ENCODE measurements at places on chromosomes 6 and 20. TPM values are rescaled to one million over a fixed set of nuclear protein-coding genes. Genes with fewer than 3 reads are reported as not detected.

DNA sequence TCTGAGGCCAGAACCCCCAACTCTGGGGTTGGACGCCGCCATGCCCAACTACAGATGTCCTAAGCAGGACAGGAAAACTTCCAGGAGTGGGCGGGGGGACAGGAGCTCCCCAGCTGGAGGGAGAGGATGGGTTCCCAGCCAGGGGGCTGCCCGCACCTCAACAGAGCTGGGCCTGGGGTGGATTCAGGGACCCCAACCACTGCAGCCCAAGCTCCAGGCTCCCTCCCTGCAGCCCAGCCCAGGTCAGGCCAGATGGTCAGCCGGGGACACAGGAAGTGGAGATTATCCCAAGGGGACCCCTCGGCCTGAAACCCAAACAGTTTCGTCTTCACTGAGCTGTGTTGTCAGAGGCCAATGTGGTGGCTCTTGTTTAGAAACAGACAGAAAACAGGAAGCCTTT is 9.4 kb downstream of the LAMA5 start:
- H3K36me3 ChIP-seq: no peaks in the 10 kb centered on the region
- no peak for DNase-seq
- H3K27me3 ChIP-seq: no peaks in the 10 kb centered on the region
- H3K4me1 ChIP-seq: peaks cover 33% of the 10 kb centered on the region
- H3K4me3 ChIP-seq: no peak overlapping the region

TFAP2C gene
- 12.3 TPM for total RNA-seq

SCRT2 gene
- not detected for total RNA-seq

VSTM2L gene
- 9.2 TPM for total RNA-seq

SYNDIG1 gene
- 2.6 TPM for total RNA-seq

GRCh38 chr6:54193560-54193959 is 82.3 kb downstream of the MLIP start:
- no peak overlapping the region for H3K4me3 ChIP-seq
- no peak overlapping the region for H3K27ac ChIP-seq
- no peak for DNase-seq
- 0 out of 2 replicates have a peak, but pooled peaks cover 3% of the 10 kb centered on the region for H3K4me1 ChIP-seq
- no peaks in the 10 kb centered on the region for H3K27me3 ChIP-seq
- H3K36me3 ChIP-seq: no peaks in the 10 kb centered on the region

DNA sequence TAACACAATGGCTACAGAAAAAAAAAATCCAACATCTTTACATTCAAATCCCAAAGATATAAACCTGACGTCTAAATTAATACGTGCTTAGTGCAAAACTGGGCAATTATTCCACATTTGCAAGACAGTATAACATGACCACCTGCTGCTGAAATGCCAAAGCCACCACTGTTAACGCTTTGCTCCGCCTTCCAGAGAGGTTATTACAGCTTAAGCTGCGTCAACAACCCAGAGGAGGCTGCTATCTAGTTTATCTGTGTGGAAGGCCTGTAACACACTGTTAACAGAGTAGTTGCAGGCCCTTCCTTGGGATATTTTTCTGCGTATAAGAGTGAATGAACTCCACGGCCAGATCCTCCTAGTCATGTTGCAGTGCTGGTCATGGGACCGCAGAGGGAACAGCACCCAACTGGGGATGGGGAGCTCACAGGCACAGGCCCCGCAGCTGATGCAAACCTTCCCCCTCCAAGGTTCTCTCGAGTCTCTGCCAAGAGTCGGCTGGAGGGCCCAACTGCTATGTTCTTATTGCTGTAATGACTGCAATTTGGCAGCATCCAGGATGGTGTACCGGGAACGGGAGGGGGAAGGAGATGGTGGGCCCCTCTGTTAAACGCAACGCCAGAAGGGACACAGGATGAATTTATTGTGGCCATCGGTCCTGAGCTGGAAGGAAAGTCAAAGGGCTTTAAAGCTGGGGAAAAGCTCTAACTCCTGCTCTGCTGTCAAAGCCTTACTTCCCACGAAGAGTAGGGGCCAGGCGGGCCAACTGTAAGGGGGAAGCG is 993 bp upstream of the NCOA7 start:
- H3K4me3 ChIP-seq: peak overlapping the region; percentile 78
- no peaks in the 10 kb centered on the region for H3K36me3 ChIP-seq
- peak overlapping the region; percentile 93 for H3K27ac ChIP-seq
- peaks cover 33% of the 10 kb centered on the region for H3K4me1 ChIP-seq

SERPINB6 gene
- total RNA-seq: 95.7 TPM

- no peaks in the 10 kb centered on the region for H3K4me1 ChIP-seq
- no peak for DNase-seq
- H3K27me3 ChIP-seq: no peaks in the 10 kb centered on the region
- H3K27ac ChIP-seq: no peak overlapping the region
- H3K4me3 ChIP-seq: no peak overlapping the region
Observed at GRCh38 chr6:24757611-24758010, 17.1 kb upstream of the GMNN start.

GRCh38 chr6:1657116-1657770 is 47.5 kb downstream of the FOXC1 start:
- no peak overlapping the region for H3K27ac ChIP-seq
- no peak overlapping the region for H3K4me3 ChIP-seq
- no peaks in the 10 kb centered on the region for H3K27me3 ChIP-seq
- no peak for DNase-seq

GRCh38 chr20:59123011-59123677 is 40.5 kb upstream of the ZNF831 start:
- no peak for DNase-seq
- no peaks in the 10 kb centered on the region for H3K27me3 ChIP-seq
- H3K4me1 ChIP-seq: no peaks in the 10 kb centered on the region

Data from GM23248 (cell line).